Anterior cingulate cortex (tissue), 58 donors: ENCODE measurements at places on chromosomes 7 and 10.

- DNase-seq: no peak
These were observed 32.7 kb upstream of the ARMS2 start for GRCh38 chr10:122421742-122422141.

- DNase-seq: no peak
These were observed 257.1 kb downstream of the KLF6 start for GRCh38 chr10:3527869-3528268.

- no peak for DNase-seq
These were observed 520 bp downstream of the MOSPD3 start for GRCh38 chr7:100612730-100613390.

DNA sequence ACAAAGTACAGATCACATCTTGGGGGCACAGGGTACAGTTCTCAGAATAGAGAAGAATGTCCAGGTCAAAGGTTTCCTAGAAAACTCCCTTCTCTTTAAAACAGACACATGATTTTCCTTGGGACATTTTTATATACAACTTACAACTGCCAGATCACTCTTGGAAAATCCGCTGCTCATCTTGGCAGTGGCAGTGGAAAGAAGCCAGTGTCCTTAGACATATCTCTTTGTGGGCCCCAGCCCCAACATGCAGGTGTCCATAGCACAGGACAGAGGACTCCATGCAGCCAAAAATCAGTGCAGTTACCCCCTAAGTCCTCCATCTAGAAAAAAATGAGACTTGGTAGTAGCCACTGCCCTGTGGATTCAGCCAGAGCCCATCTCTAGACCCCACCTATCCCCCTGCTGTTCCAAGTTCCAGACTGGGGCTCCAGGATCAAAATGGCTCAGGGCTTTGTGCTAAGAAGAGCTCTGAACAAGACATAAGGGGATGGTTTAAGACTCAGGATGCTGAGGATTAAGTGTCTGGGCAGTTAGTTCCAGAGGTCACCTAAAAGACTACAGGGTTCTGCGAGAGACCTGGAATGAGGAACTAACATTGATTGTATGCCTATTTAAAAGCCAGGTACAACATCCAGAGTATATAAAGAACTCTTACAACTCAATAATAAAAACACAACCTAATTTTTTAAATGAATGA is 34.4 kb downstream of the HIPK2 start:
- DNase-seq: no peak

DNA sequence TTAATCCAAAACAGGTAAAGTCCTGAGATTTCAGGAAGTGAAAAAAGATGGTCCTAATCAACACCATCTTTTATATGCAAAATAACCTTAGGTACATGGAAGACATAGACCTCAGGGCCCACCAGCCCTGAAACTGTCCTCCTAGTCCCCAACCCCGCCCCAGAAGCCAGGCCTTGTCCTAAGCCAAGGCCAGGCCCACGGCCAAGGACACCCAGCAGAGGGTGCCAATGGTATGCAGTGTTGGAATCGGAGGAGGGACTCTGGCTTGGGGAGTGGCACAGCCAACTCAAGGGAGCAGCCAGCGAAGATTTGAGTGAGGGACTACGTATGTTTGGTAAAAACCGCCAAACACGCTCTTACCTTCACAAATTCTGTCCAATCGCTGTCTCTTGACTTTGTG is 96.7 kb downstream of the ZRANB1 start:
- DNase-seq: no peak
